Occipital lobe (tissue), 3 donors: ENCODE measurements at places on chromosomes 7 and 10. TPM values are rescaled to one million over a fixed set of nuclear protein-coding genes. Genes with fewer than 3 reads are reported as not detected.

- DNase-seq, result no peak
These were observed 128.9 kb downstream of the ZNF365 start for GRCh38 chr10:62502995-62503613.

GRCh38 chr7:157377436-157378124 lies 40.8 kb downstream of the DNAJB6 start:
- DNase-seq, result no peak

- DNase-seq, result no peak
These were observed 6.7 kb downstream of the CPXM2 start for GRCh38 chr10:123884907-123885381.

- DNase-seq, result peak; percentile 41
These were observed 5.6 kb upstream of the DKK1 start for GRCh38 chr10:52308251-52309031.

- DNase-seq, result no peak
These were observed 567.2 kb downstream of the DNAJB9 start for GRCh38 chr7:109136893-109137292.

DNA sequence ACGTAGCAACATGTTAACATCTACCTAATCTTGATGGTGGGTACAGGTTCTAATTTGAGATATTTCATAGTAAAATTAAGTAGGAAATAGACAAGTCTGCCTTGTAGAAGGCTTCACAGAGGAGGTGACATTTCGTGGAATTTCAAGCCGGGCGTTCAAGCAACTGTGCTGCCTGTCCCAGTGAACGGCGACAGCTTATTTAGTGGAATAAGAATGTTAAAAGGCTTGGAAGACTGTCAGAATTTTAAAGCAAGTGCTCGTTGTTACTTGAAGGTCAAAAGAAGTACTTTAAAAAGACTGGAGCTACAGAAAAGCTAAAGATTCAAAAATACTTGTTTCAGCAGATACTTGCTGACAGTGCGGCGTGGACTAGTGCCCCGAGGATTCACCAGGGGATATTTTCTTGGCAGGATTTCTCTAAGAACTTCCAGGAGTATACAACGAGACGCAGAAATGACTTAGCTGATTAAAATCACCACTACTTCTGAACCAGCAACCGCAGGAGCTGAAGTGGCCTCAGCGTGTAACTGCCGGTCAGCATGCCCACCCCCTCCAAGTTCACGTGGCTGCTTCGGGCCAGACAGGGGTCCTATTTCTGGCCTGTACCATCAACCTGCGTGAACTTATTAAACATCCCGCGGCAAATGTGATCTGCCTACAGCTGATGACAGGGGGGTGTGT lies 46.5 kb downstream of the CTBP2 start:
- no peak for DNase-seq

The OLAH gene
- 0.31 TPM for total RNA-seq

The KIF11 gene
- 7.3 TPM for total RNA-seq

GRCh38 chr10:24306507-24306875 lies 97.6 kb downstream of the KIAA1217 start:
- no peak for DNase-seq

- DNase-seq, result no peak
These were observed 55.3 kb downstream of the NCAPG2 start for GRCh38 chr7:158649279-158649678.

The PCLO gene
- 48.5 TPM for total RNA-seq

GRCh38 chr7:72078301-72078700 lies 333.8 kb downstream of the CALN1 start:
- no peak for DNase-seq

DNA sequence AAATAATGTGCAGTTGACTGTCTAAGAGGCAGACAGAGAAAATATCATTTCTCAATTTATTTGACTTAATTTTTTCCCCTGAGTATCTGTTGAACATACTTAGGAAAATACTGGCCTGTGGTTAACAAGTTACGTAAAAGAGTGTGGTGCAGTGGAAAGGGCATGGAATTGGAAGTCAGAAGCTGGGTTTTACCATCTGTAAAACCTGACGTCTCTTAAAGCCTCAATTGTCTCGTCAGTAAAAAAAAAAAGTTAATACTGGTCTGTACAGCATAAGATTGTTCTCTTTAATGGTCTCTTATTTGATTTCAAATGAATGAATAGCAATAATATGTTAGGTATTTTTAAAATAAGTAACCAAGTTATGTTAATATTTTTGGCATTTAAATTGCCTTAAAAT lies 67.8 kb downstream of the PHTF2 start:
- no peak for DNase-seq

- DNase-seq, result no peak
These were observed 11.1 kb downstream of the CAMK1D start for GRCh38 chr10:12360461-12360860.

The TRIM74 gene
- 0.47 TPM for total RNA-seq

GRCh38 chr7:113197274-113197673 lies 78.9 kb upstream of the SMIM30 start:
- no peak for DNase-seq

DNA sequence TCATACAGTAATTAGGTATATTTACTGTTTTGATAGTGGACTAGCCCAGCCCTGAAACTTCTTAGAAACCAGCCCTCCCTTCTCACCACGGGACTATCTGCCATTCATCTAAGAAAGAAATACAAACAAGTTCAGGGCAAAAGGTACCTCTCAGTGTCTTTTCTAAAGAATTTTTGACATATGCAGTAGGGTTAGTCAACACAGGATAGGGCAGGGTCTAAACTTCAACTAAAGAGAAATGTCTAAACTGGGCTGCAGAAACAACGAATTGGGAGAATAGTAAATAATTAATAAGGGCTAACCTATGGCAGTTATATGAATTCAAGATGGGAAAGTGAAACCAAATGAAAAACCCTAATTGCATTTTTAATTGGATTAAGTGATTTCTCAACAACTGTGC lies 496.6 kb downstream of the INHBA start:
- no peak for DNase-seq

DNA sequence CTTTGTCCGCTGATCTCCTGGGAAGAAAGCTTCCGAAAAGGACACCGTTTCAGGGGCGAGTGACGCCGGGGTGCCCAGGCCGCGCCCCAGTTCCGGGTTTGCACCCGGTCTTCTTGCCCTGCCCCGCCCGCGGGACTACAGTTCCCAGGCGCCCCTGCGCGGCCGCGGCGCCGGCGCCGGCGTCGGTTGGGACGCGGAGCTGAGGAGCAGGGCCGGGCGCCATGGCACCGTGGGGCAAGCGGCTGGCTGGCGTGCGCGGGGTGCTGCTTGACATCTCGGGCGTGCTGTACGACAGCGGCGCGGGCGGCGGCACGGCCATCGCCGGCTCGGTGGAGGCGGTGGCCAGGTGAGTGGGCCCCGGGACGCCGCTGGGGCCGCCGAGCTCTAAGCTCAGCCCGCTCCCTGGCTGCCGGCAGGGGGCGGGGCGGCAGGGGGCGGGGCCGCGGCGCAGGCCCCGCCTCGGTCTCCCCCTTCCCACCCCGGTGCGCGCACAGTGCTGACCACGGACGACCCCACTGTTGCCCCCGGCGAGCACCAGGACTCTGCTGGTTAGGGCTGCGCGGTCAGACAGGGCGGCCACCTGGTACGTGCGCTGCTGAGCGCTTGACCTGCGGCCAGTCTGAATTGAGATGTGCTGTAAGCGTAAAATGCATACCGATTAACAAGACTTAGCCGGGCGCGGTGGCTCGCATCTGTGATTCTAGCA lies at the start of gene LHPP:
LHPP (plus strand) TSS at position 182 of the 706 bp plus-strand sequence; CDS start at position 222, 40 bp downstream.
- peak; percentile 75 for DNase-seq

The MRPS17 gene
- total RNA-seq, result 32.3 TPM

The CCL24 gene
- not detected for total RNA-seq

DNA sequence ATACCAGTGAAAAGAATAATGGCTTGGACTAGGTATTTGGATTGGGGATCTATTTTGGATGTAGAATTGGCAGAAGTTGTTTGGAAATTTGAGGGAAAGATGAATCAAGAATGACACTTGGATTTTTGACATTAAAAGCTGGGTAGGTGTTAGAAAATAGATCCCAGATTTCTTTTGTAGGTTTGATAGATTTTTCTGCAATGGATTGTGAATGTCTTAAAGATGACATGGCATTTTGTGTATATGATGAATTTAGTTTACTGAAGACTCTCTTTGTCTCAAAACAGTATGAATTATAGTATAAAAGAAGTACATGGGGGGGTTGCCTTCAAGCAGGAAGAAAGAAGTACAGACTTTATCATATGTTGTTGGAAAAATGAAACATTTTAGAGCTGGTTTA lies 75.8 kb downstream of the MPLKIP start:
- no peak for DNase-seq

The UBN2 gene
- total RNA-seq, result 23.7 TPM

The SPDYE9 gene
- not detected for total RNA-seq

- DNase-seq, result no peak
These were observed 61.6 kb upstream of the WDR11 start for GRCh38 chr10:120789303-120790203.

GRCh38 chr7:36723951-36724664 lies at the start of gene AOAH:
Gene AOAH (minus strand): TSS chr7:36724494. CDS start chr7:36724148, 346 bp downstream.
- DNase-seq, result no peak

- no peak for DNase-seq
These were observed 136.1 kb upstream of the TNRC18 start for GRCh38 chr7:5559576-5560240.

The PILRA gene
- total RNA-seq, result 1.1 TPM

The PRLHR gene
- total RNA-seq, result 4.1 TPM

DNA sequence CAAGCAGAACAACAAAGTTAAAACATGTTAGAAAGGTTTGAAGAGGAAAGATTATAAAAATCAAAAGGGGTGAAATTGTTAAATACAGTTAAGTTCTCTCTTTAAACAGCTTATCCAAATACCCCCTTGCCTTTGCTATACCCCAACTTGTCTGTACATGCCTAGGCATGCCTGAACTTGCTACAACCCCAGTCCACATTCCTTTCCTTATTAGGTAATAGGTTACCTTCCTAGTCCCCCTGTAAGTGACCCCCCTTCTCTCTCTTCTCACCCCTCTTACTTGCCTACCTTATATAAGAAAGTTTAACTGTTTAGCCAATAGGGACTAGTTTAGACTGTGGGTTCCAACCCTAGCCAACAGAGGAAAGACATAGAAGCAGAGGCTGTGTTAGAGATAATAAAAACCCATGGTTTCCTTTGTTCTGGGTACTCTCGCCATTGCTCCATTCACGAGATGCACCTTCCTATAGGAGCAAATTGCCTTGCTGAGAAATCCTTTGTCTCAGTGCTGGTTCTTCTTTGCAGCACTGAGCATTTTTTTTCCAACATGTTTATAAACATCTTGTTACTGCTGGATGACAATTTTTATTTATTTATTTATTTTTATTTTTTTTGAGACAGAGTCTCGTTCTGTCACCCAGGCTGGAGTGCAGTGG lies 282.2 kb upstream of the GALNT17 start:
- DNase-seq, result no peak

The ACTL6B gene
- total RNA-seq, result 109 TPM

The PTF1A gene
- not detected for total RNA-seq

DNA sequence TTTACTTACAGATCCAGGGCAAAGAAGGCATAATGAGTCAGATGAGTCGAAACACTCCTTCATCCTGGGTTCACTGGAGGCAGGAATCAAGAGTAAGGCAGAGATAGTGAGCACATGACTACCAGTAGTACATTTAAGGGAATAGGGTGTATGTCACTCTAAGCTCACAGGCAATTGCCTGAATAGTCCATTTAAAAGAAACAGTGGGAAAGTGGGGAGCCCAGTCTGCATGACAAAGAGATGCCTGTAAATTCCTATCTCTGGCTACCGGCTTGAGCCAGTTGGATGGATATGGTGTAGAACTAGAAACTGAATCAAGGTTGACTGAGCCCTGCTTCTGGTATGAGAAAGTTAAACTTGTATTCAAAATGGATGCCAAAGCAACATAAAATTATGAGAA lies 861.5 kb upstream of the ZWINT start:
- DNase-seq, result no peak

DNA sequence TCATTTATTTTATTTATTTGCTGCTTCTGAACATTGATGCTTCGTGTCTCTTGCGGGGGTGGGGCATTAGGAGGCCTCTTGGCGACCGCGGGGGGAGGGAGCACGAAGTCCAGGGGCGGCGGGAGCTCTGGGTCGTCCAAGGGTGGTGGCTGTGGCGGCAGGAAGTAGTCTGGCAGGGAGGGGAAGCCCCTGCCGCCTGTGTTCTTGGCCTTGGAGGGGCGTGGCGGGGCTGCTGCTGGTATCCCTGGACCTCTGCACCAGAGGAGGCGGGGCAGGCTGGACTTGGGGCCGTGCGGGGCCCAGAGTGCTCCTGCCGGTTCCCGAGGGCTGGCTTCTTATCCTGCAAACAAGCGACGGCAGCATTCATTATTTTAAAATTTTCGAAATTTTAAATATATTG lies 70.5 kb upstream of the ABI1 start:
- no peak for DNase-seq

- DNase-seq, result no peak
These were observed 8.3 kb downstream of the ZNF853 start for GRCh38 chr7:6623589-6624245.

DNA sequence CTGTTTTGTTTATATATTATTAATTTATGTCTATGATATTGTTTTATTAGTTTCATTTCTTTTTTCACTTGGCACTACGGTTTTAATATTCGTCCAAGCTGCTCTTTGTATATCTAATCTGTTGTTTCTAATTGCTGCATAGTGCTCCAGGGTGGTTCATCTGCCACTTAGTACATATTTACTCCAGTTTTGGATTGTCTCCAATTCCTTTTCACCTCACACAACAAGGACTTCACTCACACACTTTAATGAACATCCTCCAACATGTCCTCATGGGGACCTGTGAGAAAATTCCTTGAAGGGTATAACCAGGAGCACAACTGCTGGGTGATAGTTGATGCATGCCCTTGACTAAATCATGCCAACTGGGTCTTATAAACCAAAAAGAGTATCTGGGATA lies 14.1 kb upstream of the NOC3L start:
- DNase-seq, result no peak

The GOLGA7B gene
- 11.9 TPM for total RNA-seq

GRCh38 chr7:140592964-140593671 lies 47.5 kb downstream of the DENND2A start:
- no peak for DNase-seq

- DNase-seq, result no peak
These were observed 171.8 kb upstream of the AHR start for GRCh38 chr7:17126413-17127268.

The MBL2 gene
- total RNA-seq, result not detected

DNA sequence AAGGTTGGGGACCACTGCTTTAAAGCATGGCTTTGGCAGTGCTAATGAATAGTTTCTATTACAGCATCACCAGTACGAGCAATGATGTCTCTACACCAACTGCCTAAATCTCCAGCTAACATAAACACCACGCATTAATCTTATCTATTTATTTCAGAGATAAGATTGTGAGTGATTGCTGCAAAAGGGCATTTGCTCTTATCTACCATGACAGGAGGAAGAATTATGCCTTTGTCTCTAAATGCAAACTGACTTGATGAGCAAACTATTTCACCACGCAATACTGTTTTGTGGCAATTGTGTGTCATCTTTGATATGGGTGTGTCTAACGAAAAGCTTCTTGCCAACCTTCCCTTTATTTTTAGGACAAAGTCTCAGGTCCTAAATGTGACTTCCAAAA lies 684.9 kb downstream of the SORCS1 start:
- no peak for DNase-seq

The ELOVL3 gene
- 0.16 TPM for total RNA-seq
